ENCODE measurements at places on chromosomes 5 and 9.

GRCh38 chr9:5510360-5510931 lies at the start of gene PDCD1LG2:
TSS of gene PDCD1LG2 (plus strand) at chr9:5510531. CDS start at chr9:5522547, 12,016 bp downstream.
- peak; percentile 77 for DNase-seq

DNA sequence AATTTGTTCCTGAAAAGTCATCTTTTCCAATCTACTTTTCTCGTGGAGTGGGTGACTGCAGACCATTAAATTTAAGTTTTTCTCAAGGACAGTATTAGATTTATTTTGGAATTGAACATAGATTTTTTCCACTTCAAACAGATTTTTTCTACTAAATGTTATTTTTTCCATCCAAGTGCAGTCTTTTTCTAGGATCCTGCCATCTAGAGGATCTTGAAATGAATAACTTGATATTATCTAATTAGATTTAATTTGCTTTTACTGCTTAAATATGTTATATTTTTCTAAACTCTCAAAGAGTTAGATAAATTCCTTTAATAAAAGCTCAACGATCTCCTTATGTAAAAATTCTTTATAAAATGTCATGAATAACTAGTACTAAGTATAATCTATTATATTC lies 136.9 kb upstream of the PRR16 start:
- peak; percentile 51 for DNase-seq

DNA sequence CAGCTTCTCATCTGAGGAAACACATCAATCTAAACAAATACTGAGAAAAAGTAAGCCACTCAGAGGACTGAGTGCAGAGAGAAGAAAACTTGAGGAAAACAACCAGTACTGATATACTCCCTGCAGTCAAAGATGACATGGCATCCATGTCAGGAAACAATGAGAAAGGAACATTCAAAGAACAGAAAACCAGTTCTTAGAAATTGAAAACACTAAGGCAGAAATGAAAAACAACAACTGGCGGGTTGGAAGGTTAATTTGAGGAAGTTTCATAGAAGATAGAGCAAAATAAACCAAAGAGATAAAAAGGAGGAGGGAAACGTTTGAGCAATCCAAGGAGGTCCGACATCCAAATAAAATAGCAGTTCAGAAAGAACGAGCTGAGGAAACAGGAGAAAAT lies 475.2 kb downstream of the HINT1 start:
- no peak for DNase-seq

- DNase-seq = peak; percentile 51
Observed at GRCh38 chr5:15255576-15255975, 244.4 kb upstream of the FBXL7 start.

DNA sequence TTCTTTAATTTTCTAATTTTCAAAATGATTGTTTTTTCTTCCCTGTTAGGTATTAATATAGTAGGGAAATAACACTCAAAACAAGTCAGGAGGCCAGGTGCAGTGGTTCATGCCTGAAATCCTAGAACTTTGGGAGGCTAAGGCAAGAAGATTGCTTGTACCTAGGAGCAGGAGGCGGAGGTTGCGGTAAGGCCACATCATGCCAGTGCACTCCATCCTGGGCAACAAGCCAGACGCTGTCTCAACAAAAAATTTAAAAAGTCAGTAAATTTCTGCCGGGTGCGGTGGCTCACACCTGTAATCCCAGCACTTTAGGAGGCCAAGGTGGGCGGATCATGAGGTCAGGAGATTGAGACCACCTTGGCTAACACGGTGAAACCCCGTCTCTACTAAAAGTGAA lies 10.2 kb upstream of the CDK7 start:
- no peak for DNase-seq

DNA sequence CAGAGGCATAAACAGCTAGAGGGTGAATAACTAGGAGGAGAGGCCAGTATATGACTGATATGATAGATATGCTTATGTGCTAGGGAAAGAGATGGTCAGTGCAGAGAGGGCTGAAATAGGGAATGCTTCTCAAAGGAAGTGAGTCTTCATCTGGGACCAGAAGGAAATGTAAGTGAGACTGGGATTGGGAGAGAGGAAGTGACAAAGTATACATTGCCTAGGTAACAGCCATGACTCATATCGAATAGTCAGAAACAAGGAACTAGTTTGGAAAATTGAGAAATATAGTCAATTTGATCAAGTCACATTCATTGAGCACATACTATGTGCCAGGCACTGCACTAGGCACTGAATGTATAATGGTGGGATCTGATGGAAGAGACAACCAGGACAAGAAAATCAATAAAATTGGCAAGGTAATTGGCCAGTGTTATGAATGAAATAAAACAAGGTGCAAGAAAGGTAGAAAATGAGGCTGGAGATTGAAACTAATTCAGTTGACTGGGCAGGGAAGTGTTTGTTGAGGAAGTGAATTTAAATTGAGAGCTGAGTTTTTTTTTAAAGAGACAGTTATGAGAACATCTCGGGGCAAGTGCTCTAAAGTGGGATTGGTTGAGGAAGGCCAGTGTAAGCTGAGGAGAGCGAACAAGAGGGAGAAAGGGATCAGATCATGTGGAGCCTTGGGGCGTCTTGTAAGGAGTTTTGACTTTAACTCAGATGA lies 4.3 kb downstream of the ERAP2 start:
- peak; percentile 55 for DNase-seq

GRCh38 chr9:71626395-71626794 lies 141.9 kb downstream of the CEMIP2 start:
- no peak for DNase-seq

DNA sequence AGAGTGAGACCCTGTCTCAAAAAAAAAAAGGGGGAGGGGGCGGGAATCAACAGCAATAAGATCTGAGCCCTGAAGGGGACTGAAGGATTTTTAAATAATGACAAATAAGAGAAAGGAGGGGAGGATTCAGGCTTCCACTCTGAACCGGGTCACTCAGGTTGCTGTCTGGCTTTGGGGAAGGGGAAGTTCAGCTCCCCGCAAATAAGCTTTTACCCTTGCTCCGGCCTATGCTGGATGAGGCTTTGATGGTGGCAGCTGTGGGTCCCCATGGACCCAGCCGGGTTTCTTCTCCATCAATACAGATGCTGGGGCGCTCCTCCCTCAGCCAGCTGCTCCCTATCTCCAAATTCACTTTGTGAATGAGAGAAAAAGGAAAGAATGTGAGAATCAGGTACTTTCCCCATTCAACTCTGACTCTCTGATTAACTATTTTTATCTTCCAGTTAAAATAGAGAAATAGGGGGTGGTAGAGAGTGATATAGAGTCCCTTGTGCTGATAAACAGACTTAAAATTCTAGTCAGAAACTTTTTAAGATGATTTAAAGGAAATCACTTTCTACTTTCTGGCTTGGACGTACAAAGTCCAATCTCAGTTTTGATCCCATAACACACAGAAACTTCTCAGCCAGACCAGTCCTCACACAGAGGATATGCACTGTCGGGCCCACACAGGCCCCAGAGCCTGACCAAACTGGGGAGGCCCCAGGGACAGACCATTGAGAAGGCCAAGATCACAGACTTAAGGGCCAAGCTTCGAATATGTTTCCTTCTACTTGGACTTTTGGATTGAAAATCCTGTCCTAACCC lies 39.6 kb downstream of the C5orf15 start:
- DNase-seq = no peak

DNA sequence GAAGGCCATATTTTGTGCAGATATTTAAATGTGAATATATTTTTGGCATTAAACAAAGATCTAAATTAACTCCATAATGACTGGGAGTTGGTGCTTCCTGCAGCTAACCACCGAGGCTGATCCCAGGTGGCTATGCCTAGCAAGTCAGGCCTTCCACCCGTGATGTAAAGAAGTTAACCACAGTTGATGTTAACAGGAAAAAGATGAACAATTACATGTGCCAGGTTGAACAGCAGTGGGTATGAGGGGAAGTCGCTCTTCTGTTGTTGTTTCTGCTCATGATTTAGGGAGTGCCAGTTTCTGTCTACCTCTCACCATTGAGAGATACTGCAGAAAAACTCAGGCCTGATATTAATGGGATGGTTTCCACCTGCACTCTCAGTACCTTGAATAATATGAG lies 334.3 kb downstream of the EBF1 start:
- DNase-seq = no peak

- no peak for DNase-seq
Observed at GRCh38 chr9:28820741-28821140, 1247.5 kb upstream of the C9orf72 start.

DNA sequence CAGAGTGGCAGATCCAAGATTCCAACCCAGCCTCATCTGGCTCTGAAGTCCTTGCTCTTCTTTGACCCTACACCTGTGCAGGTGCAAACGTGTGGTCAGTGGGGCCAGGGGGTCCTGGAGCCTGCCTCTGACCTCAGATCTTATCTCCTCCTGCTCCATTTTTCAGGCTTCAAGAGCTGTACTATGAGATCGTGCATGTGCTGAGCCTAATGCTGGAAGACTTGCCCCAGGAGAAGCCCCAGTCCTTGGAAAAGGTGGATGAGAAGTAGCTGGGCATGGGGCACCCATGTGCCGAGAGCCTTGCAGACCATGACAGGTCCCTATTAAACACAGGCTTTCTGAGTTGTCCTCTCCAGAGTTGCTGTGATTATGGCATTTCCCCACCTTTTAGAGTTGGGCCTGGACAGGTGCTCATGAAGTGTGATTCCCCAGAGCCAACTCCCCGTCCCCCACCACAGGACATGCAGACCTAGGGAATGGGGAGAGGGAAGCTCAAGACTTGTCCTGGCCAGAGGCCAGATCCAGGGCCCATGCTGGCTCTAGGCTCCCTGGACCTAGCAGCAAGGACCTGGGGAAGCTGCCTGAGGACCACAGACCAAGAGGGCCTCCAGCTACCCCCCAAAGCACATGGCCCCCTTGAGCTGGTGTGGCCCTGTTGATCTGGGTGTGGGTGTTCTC lies 22.5 kb downstream of the PITX1 start:
- no peak for DNase-seq

- no peak for DNase-seq
Observed at GRCh38 chr5:124330595-124331220, 415.7 kb downstream of the ZNF608 start.

DNA sequence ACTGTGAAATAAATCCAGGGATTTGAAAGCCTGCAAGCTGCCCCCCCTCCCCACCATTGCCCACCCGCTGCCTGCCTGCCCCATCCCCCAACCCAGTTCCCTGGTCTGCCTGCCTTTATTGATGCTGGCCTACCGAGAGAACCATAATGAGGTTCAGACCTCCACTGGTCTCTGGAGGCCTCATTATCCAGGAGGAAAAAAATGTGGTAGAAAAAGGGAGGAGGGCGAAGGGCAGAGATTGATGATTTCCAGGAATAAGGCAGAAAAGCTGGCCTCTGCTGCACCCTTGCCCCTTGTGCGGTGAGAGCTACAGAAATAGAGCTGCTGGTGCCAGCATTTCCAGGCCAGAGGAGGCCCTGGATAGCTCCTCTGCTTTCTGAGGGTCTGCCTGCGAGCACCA lies 216.1 kb downstream of the PAPPA start:
- no peak for DNase-seq

DNA sequence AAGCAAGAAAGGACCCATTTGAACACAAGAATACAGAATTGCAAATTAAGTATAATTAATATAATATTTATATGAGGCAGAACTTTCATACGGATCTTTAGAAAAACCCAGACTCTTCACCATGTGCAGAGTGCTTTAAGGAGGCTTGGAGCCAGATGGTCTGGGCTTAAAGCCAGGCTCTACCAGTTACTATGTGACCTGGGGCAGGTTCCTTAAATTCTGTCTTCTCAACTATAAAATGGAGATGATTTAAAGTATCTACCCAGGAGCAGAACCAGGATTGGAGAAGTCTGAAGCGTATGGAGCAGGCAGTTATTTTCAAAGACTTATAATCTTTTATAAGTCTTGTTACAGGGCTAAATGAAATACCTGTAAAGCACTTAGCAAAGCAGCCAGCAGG lies 202.1 kb downstream of the TSSK1B start:
- DNase-seq = peak; percentile 75

GRCh38 chr5:180777475-180777874 lies 25.1 kb downstream of the MGAT1 start:
- no peak for DNase-seq

GRCh38 chr5:22258139-22258538 lies 595.0 kb downstream of the CDH12 start:
- DNase-seq = no peak

DNA sequence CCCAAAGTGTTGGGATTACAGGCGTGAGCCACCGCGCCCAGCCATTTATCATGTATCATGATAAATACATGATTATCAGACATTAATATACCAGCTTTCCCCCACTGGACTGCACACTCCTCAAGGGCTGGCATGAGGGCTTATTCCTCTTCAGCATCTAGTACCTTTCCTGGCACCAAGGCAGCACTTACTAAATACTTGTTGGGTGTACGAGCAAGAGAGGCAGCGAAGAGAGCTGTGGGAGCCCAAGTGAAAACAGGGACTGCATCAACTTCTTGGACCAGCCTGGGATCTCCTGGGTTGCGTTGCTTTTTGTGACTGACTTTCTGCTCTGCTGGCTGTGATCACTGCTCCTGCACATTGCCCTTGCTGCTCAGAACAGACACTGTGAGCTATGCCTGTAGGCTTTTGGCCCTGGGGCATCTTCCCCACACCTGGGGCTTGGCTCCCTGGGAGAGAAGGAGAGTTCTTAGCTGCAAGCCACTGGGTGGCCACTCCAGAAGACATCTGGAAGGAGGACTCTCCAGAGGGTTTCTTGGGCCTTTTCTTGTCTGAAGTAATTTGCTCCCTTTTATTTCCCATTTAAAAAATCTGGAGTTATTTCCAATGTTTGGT lies 224.3 kb downstream of the NR3C1 start:
- DNase-seq = no peak

DNA sequence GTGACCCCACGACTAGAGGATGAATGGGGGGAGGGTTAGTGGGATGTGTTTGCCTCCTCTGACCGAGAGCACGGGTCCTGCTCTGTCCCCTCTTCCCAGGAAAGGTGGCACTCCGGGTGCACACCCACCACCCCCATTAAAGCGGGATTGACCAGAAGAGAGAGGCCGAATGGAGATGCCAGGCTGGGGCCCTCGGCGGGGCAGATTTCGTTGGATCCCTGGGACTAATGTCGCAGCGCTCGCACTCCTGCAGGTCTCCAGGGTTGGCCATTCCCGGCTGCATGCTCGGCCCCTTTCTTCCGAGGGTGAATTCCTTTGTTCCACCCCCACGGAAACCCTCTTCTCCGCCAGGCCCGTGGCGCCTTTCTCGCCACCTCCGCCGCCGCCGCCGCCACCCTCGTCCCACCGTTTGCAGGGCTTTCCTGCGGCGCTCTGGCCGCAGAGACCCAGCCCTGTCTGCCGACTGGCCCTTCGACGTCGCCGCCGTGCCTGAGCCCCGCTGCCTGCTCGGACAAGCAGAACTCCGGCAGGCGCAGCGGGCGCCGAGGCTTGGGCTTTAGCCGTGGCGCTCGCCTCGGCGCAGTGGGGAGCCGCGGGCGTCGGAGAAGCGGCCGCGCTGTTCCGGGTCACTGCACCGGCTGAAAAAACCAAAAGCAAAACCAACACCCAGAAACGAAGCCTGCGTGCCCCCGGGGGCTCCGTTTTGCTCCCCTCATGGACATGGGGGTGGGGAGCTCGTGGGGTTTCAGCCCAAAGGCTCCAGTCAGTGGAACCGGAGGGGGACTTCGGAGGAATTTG lies 11.8 kb downstream of the LMX1B start:
- no peak for DNase-seq
